ENCODE measurements at places on chromosomes 4 and X.

- DNase-seq = no peak
These were observed 64.9 kb downstream of the NLGN4X start for GRCh38 chrX:6163721-6164120.

GRCh38 chr4:175341203-175341755 lies 423.1 kb downstream of the ADAM29 start:
- DNase-seq = no peak

GRCh38 chrX:52870046-52870445 lies 2.2 kb upstream of the XAGE3 start:
- no peak for DNase-seq

GRCh38 chrX:118347131-118347530 lies 1.2 kb downstream of the WDR44 start:
- no peak for DNase-seq

DNA sequence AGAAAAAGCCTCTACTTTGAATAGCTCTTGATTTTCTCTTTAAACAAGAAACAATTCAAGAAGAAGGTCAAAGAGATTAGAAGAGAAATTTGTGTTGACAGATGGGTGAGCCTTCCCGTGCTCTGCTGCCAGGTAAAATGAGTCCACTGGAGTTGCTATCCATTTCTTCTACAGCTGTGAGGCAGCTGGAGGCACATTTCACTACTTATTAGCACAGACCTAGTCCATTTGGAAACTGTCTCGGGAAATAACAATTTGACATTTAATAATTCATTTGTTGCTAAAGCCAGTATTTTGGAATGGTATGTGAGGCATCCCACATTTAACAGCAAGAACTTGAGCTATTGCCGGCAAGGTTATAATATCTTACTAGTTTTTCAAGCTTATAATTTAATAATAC lies 396.8 kb upstream of the GRIA3 start:
- DNase-seq = no peak

- DNase-seq = no peak
These were observed 224.3 kb downstream of the DCLK2 start for GRCh38 chr4:150302553-150302952.

DNA sequence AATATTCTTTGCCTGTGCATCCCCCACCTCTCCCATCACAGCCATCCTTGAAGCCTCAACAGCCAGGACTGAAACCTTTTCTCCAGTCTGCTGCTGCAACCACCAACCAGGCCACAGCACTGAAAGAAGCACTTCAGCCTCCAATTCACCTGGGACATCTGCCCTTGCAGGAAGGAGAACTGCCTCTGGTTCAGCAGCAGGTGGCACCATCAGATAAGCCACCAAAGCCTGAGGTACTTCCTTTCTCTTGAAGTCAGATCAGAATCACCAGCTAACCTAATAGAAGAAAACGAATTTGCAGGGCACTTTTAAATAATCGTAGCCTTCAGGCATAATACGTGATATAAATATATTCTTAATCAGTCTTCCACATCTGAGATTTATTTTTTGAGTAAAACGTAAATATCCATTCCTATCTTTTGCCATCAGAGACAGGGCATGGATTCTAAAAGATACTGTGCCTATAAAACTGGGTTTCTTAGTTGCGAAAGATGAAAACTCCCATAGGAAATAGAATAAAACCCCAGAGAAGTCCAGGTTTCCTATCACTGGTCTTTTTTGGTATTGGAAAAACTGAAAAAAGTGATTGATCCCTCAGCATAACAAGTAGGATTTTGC lies 9.5 kb downstream of the AMBN start:
- peak; percentile 14 for DNase-seq

DNA sequence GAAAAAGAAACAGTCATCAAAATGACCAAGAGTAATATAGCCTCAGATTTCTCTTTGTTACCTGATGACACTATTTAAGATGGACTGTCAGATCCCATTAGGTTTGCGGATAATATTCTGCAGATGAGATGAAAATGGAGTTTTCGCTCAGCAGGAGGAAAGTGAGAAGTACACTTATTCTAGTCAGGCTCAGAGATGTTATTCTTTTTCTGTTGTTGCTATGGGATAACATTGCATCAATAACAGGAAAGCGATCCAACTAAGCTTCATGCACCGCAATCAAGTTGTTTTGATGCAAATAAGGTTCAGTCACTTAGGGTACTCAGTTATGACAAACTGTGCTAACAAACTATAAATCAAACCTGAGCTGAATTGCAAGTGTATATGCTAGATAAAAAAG lies 415.0 kb downstream of the CCSER1 start:
- no peak for DNase-seq

DNA sequence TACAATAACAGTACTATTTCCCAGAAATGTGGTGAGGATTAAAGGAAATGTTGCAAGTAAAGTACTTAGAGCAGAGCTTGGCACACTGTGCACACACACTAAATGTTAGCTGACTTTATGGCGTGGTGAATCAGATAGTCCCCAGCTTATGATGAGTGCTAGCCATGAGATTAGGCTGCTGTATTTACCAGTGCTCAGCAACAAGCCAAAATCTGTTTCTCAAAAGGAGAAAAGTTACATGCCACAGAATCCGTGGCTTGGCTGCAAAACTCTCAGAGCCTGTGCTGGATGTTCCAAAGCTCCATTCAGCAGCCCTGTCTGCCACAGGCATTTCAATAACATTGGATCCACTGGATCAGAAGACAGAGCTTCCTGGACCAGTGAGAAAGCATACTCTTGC lies 12.8 kb upstream of the STBD1 start:
- DNase-seq = no peak

GRCh38 chr4:96649536-96649935 lies 809.6 kb downstream of the PDHA2 start:
- DNase-seq = no peak

DNA sequence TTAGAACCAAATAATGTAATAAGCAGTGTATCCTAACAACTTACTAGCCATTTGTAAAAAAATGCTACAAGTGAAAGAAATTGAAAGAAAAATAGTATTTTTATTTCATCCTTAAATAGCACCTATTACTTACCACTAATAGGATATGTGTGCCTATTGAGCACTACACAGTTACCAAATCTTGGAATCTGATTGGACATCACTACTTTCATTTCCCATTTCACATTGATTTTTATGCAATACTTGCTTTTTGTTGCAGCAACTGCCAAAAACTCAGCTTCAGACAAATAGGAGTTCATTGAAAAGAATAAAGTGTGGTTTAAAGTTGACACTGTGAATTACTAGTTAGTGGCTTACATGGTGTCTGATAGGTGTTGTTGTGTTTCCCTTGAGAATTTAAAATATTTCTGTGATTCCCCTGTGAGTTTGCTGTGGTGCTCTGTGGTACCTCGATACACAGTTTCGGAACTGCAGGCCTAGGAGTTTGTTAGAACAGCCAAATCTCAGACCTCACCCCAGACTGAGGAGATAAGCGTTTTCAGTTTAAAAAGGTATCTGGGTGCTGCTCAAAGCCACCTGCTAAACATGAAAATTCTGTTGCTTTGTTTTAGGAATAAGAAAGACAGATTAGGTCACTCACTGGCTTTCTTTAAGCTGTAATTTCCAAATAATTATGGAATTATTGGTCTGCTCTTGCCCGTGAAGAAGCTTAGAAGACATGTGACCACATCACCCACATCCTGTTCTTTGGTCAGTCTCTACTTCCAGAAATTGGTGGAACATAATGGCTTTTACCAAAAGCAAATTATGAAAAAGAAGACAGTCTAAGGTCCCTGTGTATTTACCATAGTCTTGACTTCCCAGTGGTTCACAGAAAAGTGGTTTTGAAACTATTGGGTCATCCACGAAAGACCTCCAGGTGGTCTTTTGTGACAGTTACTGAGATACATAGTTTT lies 97.8 kb downstream of the SYTL5 start:
- DNase-seq = no peak

DNA sequence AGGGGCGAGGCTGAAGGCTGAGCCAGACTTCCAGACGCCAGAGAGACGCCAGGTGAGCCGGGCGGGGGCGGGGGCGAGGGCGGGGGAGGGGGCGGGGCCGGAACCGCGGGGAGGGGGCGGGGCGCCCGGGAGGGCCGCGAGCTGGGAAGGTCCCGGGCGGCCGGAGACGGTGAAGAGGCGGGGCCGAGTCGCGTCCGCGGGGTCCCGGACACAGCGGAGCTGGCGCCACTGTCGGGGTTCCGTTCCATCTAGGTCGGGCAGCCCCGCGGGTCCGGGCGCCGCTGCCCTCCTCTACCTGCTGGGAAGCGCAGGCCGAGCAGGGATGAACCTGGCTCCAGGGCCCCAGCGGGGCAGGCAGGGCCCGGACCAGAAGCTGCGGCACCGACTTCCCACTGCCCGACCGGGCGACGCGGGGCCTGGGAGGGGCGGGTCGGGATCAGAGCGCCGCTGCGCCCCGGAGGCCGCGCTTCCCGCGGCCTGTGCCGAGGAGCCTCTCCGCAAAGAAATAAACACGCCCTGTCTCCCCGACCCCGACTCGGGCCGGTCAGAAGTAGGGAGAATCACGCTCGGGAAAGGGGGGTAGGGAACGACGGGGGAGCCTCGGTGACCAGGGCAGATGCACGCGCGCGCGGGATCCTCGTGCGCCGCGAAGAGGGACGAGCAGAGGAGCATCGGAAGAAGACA lies 10.6 kb downstream of the HMX1 start:
- no peak for DNase-seq

DNA sequence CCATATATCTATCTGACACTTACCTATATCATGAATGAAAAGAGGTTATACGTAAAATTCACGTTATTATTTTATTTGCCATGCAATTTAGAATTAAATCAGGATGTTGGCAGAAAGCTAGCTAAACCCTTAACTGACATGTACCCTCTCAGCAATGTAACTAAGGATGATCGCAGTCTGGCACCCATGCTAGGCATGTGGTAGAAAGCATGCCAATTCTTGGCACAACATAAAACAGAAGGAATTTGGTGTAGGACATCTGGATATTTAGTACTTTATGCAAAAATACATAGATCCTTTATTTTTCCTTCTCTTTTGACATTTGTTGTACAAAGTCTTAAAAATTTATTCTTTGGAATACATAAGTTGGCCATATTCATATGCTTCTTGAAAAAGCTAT lies 436.8 kb upstream of the FAT1 start:
- DNase-seq = no peak

DNA sequence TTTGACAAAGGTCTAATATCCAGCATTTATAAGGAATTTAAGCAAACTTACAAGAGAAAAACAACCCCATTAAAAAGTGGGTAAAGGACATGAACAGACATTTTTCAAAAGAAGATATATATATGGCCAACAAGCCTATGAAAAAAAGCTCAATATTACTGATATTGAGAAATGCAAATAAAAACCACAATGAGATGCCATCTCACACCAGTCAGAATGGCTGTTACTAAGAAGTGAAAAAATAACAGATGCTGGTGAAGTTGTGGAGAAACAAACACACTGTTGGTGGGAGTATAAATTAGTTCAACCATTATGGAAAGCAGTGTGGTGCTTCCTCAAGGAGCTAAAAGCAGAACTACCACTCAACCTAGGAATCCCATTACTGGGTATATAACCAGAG lies 91.6 kb upstream of the EFHC2 start:
- no peak for DNase-seq

DNA sequence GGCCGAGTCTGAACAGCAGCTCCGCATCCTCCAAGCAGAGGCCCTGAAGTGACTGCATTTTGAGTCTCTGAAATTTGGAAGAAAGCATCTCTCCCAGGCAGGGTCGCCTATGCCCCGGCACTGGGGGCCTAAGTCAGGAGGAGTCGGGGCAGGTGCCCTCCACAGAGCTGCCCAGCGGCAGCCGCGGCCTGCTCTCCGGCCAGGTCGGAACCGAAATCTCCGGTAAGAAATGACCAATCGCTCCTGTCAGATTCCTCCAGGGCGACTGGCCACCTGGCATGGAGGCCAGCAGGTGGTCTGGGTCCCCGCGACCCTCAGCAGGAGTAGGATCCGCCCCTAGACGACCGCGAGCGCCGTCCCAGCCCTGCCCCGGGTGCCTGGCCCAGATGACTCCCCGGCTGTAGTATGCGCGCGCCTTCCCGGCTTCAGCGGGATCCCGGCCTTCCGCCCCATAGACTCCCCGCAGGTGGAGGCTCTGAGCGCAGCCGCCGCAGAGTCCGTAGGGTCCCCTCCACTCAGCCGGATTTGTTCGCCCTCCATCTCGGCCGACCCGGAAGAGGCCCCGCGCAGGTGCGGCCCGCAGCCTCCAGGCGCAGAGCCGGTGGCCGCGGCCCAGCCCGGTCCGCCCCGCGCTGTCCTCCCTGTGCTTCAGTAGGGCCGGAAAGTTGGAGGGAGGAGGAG lies 1.5 kb downstream of the NKX1-1 start:
- no peak for DNase-seq

DNA sequence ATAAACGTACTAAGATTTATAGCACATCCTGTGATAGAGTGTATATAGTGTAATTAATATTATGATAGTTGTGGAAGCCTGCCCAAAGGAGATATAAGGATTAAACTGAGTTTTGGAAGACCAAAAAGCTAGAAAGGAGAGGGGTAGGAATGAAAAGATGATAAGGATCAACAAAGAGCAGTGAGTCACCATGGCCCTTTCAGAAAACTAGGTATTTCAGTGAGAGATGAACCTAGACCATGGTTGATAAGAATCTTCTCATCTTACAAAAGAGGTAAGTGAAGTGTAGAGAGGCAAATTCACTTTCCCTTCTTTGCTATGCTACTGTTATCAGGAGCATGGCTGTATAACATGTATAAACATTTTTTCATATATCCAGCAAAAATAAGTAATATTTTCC lies 133.8 kb upstream of the PLAC1 start:
- DNase-seq = no peak

DNA sequence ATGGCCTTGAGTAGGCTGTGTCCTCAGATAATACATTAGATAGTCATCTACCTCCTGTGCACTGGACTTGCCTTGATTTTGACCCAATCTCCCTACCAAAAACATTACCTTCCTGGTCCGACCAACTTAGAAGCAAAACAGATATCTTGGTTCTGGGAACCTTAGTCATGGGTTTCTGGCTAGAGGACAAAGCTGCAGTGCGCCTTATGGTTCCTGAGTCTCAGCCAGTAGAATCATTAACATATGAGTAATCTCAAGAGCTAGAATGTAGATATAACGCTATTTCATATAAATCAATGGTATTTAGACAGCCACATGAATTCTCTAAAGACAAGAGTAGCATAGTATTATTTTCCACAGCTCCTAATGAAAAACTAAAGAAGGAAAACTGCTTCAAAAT lies 83.1 kb downstream of the GRIA3 start:
- no peak for DNase-seq

- no peak for DNase-seq
These were observed 50.1 kb downstream of the RASGEF1B start for GRCh38 chr4:81421346-81422218.

GRCh38 chr4:2842687-2843262 lies 869 bp upstream of the ADD1 start:
- DNase-seq = no peak

- DNase-seq = no peak
These were observed 2.7 kb downstream of the SLC6A8 start for GRCh38 chrX:153690466-153690865.

DNA sequence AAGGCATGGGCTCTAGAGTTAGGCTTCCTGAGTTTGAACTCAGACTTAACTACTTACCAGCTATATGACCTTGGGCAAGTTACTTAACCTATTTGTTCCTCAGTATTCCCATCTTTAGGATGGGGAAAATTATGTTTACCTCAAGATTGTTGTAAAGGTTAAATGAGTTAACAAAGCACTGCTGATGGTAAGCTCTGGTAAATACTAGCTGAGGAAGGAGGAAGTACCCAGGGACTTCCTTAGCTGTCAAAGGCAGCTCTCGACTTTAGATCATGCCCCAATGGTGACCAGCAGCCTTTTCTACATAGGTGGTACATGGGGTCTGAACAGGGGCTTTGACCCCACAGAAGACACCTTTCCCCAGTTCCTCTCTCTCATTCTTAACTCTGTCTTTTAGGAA lies 20.1 kb downstream of the ATP7A start:
- DNase-seq = no peak

All from cerebellum (tissue), 4 donors.